ENCODE measurements at places on chromosomes 2 and 18.

GRCh38 chr2:176794392-176794791 is 418.2 kb upstream of the HNRNPA3 start:
- no peak for DNase-seq

DNA sequence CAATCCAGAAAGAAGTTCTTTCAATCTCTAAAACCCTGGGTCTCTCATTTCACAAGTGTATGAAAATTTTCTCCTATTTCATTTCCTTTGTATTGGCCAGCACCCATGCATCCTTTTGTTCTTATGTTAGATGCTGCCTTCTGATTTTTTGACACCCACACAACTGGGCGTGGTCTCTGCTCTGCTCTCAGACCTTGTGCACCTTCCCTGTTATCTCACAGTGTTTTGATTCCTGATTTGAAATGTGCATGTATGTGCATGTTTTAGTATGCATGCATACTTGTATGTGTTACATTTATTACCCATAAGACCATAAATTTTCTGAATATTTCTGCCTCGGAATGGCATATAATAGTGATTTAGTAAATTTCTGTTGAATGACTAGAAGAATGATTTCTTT is 152.2 kb downstream of the CTNNA2 start:
- DNase-seq = no peak

- no peak for DNase-seq
Measured at GRCh38 chr2:196279541-196279940, 108.2 kb upstream of the STK17B start.

DNA sequence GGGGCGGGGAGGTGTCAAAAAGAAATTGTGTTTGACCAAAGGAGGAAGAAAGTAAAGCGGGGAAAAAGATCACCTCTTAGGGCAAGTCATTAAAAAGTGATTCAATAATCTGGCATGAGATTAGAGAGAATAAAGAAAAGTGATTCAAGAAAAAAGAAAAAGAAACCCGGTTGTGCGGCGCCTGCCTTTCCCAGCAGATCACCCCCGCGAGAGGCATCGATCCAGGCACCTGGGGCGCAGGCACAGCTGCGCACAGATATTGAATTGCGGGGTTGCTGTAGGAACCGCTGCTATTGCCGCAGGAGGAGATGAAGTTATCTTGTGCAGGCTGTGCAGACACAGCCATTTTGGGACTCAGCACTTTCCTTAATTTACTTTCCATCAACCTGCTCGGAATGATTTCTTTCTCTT is 71.2 kb downstream of the PLB1 start:
- DNase-seq = no peak

GRCh38 chr2:225494100-225494459 is 94.6 kb downstream of the NYAP2 start:
- no peak for DNase-seq

- no peak for DNase-seq
Measured at GRCh38 chr2:69390471-69390870, 3.4 kb upstream of the GFPT1 start.

DNA sequence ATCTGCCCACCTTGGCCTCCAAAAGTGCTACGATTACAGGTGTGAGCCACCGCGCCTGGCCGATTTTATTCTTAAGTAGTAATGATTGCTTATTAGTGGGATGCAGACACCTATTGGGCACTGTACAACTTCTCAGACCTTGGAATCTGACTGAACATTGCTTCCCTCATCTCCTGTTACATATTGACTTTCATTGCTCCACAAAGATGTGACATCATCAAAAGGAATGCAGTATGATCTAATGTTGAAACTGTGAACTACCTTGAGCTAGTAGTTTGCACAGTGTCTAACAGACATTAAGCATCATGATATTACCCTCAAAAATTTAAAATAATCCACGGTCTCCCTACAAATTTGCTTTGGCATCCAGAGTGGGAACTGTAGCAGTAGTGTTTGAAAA is 109.8 kb upstream of the SIX2 start:
- no peak for DNase-seq

DNA sequence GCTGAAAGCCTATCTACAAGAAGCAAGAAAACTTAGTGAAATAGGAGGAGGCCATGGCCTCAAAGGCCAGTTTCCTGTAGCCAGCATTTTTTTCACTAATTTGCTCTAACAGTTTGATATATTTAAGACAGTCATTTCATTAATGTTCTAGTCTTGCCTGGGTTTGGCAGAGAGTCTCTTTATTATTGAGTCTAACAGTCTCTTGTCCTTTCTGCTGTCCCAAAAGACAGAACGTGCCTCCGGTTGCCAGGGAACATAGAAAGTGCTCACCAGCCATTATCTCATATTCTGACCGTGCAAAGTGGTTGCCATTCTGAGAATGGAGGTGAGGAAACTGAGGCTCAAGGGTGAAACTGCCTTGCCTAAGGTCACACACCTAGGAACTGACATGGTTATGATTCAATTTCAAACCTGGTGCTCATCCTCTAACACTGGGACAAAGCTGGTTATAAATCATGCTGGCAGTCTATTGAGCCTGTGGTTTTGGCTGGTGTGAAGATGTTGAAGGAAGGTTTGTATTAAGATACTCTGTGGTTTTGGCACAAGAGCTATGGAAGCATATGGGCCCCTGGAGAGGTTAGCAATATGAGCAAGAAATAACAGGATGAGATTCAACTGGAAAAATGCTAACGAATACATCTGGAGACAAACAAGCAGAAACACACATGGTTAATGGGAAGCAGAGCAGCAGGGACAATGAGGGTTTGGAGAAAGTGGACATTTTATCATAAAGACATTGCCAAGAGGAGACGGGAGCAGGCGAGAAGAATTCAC is 903.3 kb upstream of the KLHL29 start:
- no peak for DNase-seq

DNA sequence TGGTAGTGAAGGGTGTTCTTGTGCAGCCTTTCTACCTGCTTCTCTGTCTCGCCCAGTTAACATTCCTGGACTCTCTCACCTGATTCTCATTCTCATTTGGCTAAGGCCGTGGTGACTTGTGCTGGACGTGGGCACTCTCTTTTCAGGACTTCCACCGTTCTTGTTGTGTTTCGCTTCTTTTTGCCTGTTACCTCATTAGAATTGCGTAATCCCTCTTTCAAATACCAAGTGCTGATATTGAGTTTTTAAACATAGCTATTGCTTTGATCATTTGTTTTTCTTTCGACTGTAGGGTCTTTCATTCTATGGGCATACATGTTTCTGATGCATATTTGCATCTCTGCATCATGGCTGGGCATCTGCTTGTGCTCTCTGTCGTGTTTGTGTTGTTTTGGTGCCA is 287.0 kb downstream of the ALPK2 start:
- DNase-seq = no peak

DNA sequence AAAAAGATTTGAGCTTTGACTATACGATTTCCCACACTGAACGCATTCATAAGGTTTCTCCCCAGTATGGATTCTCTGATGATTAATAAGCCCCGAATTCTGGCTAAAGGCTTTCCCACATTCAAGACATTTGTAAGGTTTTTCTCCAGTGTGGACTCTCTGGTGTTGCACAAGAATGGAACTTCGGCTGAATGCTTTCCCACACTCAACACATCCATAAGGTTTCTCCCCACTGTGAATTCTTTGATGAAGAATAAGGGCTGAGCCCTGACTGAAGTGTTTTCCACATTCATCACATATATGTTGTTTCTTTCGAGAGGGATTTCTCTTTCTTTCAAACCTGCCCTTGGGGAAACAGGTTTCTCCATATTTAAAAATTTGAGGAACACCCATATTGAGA is 6.9 kb downstream of the ZNF24 start:
- DNase-seq = no peak

GRCh38 chr2:15982285-15983044 is 42.1 kb downstream of the MYCN start:
- DNase-seq = no peak

DNA sequence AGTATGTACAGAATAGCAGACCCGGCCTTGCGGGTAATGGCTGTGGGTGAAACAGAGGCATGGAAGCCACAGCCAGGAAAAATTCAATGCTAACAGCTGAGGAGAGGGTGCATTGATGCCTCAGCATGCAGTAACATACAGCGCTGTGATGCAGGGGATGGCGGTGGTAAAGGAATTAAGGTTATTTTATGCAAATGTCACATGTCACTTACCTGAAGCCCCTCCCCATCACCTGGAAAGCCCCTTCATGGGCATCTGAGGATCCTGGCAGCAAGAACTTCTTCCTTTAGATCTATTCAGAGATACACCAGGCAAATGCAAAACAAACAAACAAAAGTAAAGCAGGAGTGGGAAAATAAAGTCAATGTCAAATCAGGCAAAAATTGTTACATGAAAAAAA is 1.7 kb upstream of the SP110 start:
- no peak for DNase-seq

DNA sequence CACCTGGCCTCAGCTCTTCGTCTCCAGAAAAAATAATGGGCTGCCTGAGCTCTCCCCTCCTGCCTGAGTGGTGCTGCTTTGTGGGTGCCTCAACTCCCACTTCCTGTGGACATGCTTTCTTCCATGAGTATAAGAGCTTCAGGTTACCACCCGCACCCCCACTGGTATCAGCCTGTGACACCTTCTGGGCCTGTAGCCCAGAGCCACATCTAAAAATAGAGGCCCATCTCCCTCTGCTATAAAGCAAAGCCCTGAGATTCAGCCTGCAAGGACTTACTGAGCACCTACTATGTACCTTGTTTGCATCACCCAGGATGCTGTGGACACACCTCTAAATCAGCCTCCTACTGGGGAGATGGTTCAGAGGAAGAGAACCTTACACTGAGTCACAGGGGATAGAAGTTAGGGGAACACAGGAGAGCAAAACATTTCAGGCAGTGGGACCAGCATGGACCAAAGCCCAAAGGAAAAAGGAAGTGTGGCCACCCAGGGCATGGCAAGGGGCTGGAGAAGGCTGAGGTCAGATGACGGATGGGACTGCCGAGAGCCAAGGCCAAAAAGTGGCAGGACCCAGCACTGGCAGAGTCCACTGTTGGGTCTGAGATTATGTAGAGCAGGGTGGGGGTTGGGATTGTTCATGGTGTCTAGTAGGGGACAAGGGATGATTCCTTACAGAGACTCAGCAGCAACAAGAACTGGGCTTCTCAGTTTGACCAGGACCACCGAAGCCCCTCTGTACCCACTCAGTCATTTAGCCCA is 123.7 kb upstream of the PPP1CB start:
- no peak for DNase-seq

GRCh38 chr2:18411626-18412025 is 148.8 kb downstream of the RDH14 start:
- DNase-seq = no peak

DNA sequence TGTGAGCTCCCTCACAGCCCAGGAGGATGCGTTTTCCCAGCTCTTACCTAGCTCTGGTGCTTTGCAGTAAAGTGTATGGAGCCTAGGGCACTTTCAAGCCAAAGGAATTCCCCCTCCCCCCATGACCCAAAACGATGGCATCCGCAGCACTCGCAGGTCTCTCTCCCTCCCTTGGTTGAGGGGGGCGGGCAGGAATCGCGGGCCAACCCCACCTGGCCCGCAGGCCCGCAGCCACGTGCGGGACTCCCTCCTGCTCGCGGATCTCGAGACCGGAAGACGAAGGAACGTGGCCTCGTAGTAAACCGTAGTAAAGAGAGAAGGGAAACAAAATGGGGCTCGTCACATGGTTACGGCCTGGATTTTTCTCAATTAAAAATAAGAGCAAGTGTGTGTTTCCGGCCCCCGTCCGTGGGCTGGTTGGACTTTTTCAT is 8.5 kb downstream of the IRS1 start:
- DNase-seq = no peak

DNA sequence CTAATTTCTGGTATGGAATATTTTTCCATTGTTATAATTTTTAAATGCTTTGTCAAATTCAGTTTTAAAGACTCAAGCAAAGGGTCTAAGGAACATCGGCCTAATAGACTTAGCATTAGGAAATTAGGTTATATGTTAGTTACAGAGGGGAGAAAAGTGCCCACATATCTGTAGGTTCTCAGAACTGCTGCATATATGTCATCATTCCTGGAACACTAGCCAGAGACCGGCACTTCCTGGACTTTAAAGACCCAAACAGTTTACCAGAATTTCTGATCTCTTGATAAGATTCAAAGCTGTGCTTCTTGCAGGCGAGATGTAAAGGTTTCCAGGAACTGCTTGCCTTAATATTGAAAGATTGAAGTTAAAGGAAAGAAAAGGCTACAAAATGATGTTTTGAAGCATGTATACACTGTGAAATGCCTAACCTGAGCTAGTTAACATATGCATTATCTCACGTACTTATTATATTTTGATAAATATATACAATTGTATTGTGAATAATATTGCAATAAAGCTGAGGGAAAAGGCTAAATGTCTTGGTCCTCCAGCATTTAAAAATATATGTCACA is 993.6 kb downstream of the LRP1B start:
- DNase-seq = no peak
